NCI-H524 (cell line): ENCODE measurements at places on chromosomes 16 and 17.

- no peak for DNase-seq
Measured at GRCh38 chr17:61385577-61386236, 13.9 kb upstream of the TBX2 start.

GRCh38 chr16:24272379-24272778 is 16.2 kb downstream of the CACNG3 start:
- DNase-seq: no peak

- no peak for DNase-seq
Measured at GRCh38 chr17:35183332-35183731, 10.9 kb downstream of the SLC35G3 start.

GRCh38 chr16:30901201-30902028 is 5.0 kb downstream of the CTF1 start:
- no peak for DNase-seq

GRCh38 chr17:4448197-4448980 is 14.6 kb downstream of the SPNS3 start:
- DNase-seq: no peak
